ENCODE measurements at places on chromosomes 5 and 9.

- no peak for DNase-seq
These were observed 196.3 kb upstream of the CTNND2 start for GRCh38 chr5:12100542-12100941.

- no peak for DNase-seq
These were observed 286.5 kb downstream of the MLLT3 start for GRCh38 chr9:20335668-20336332.

- DNase-seq, result peak; percentile 65
These were observed 6.3 kb upstream of the MXD3 start for GRCh38 chr5:177317959-177318377.

- DNase-seq, result no peak
These were observed 207.8 kb upstream of the MAP3K1 start for GRCh38 chr5:56607551-56607950.

DNA sequence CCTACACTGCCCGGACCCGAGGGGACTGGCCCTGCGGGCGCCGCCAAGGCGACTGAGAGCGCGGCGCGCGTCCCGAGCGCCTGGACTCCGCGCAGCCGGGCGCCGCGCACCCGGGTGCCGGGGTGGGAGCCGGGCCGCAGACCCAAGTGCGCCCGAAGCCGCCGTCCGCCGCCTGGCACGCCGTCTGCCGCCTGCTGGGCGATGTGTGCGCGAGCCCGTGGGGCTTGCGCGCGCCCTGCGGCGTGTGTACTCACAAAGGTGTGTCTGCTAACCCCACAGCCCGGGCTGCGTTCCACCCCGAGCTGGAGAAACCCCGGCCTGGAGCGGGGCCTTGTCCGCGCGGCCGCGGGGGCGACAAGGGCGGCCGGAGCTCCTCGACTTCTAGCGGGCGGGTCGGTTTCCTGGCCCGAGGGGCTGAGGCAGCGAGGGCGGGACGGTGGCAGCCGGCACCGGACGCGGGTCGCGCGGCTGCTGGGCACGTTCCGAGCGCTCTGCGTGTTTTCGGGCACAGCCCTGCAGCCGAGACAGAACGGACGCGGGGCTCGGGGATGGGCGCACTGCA is 1.1 kb upstream of the ZSWIM6 start:
- DNase-seq, result peak; percentile 67

- DNase-seq, result no peak
These were observed 28.7 kb downstream of the ANKRD33B start for GRCh38 chr5:10592601-10593000.

GRCh38 chr5:38023371-38023770 is 183.5 kb upstream of the GDNF start:
- no peak for DNase-seq

- no peak for DNase-seq
These were observed 24.4 kb upstream of the TAL2 start for GRCh38 chr9:105637787-105638395.

- no peak for DNase-seq
These were observed 281.1 kb downstream of the FER start for GRCh38 chr5:109028608-109029299.

DNA sequence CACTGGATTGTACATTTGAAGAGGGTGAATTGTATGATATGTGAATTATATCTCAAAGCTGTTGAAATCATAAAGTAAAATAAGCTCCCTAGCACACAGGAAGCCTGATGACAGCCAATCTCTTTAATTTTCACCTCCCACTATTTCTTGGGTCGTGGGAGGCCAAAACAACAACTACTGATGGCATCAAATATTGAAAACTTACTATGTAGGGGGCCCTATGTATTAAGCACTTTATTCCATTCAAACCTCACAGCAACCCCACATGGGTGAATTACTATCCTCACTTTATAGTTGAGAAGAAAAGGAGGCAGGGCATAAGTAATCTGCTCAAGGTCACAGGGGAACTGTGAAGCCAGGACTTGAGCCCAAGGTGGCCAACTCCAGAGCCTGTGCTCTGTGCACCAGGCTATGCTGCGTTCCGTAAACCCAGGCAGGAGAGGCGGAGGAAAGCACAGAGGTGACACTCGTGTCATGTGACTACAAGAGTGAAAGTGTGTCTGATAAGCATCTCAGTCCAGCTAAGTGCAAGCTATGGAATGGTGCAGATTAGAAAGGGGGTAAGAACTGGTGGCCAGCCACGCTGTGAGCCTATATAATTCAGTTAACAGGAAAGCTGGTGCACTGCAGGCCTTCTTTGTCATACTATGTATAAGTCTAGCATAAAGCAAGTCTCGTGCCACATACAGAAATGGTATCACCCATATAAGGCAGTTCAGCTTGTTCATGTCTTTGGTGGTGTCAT is 221.0 kb downstream of the DCP2 start:
- DNase-seq, result no peak

GRCh38 chr5:77322406-77322805 is 111.9 kb downstream of the PDE8B start:
- no peak for DNase-seq

- DNase-seq, result no peak
These were observed 19.6 kb upstream of the MAPKAP1 start for GRCh38 chr9:125726456-125727132.

DNA sequence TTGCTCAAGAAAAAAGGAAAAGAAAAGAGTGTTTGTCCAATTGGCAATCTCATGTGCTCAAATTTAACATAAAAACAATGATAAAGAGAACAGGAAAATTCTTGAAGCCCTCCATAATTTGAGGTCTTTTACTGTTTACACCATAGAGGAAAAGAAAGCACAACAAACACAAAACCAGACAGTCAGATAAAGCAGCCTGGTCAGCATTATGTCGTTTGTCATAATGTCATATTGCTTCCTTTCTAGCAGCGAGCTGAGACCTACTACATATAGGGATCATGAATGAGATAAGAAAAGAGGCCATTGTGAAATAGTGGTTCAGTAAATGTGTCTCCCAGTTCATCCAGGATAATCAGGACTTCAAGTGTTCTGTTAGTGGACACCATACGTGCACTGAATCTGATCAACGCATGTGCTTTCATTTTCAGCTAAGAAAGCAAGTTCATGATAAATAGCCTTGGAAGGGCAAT is 64.7 kb upstream of the SELENOP start:
- no peak for DNase-seq

DNA sequence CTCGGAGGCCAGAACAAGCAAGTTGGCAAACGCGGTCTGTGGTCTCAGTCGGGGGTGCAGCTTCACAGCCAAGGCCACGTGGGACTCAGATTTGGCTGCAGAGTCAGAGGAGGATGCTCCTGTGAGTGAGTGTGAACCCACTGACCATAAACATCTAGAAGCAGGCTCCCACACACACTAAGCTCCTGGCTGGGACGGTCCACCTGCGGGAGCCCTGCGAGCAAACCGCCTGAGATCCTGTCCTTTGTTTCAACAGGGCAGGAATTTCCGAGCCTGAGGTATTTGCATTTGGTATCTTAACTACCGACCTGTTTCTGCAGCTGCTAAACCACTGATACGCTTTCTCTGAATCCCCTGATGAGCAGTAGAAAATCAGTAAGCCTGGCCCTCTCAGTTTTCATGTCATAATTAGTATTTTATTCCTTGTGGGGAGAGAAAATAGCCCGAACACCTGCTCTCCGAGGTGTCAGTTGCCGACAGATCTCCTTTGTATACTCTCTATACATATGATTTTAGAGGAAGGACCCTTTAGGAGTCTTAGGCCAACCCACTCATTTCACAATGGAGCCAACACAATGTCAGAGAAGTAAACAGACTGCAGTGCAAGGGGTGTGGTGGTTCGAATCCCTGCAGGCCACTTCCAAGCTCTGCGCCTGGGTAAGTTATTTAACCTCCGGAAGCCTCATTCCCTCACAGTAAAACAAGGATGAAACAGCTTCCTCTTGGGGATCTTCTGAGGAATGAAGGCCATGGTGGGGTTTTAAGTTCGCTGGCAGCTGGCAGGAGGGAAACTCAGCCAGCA is 40.9 kb upstream of the PWWP2A start:
- DNase-seq, result no peak

DNA sequence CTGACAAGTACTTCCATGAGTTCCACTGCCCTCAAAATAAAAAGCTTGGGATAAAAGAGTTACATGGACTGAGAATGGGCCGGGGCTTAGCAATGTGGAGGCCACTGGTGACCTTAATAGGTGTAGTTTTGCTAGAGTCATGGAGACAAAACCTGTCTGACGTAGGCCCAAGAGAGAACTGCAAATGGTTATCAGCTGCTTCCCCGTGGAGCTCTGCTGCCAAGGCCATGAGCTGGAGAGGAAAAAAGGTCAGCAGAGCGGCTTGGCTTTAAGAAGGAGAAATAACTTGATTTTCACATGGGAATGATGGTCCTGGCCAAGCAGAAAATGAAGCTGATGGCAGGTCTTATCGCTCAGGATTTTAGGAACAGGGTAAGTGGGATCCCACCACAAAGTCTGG is 3.7 kb upstream of the SURF6 start:
- no peak for DNase-seq

- DNase-seq, result no peak
These were observed 273.2 kb upstream of the MPDZ start for GRCh38 chr9:13552606-13553215.

DNA sequence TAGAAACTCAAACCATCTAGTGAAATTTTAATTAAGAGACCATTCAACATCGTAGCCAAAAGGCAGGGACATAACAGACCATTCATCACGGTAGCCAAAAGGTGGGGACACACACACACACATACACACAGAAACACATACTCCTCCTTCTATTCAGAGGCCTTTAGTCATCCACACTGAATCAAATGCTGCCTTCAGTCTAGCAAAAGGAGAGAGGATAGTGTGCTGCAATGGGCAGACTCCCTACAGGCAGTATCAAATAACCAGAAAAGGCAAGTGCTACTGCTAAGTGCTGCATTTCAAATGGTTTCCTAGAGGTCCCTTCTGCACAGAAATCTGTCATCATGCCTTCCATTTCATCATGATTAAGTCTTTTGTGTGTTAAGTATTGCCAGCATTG is 303.9 kb downstream of the TRIM32 start:
- DNase-seq, result no peak

GRCh38 chr5:51201024-51201423 is 182.2 kb upstream of the ISL1 start:
- DNase-seq, result no peak

GRCh38 chr5:113117543-113118115 is 141.0 kb downstream of the DCP2 start:
- no peak for DNase-seq

DNA sequence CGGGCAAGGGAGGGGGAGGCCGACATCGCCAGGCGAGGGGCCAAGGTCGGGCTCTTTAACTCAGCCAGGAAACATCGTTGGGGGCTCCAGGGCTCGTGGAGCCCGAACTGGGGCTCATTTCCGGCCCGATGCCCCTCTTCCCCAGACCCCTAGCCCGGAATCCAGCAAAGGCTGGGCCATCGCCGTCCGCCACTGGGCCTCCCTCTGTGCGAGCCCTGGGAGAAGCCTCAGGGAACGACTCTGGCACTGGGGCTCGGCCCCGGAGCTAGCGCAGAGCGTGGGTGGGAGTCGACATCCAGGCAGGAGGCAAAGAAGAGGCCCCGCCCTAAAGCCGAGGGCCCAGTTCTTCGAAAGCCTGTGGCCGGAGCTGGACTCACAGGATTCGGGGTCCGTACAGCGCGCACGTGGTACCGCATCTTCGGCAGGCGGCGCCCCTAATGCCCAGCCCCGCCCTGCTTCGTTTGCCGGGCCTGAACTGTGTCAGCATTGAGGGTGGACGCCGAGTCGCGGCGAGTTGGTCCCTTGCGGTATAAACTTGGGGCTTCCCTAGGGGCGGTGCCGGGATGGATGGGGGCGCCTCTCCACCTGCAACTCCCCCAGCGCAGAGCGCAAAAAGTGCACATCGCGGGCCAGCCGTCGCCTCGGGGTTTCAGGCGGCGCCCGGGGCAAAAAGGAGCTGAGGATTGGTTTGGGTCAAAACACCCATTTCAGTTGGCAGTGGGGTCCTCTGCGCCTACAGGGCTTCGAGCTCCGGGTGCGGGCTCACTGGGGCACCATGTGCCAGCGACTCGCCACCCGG is 3.6 kb upstream of the PAX5 start:
- DNase-seq, result no peak

DNA sequence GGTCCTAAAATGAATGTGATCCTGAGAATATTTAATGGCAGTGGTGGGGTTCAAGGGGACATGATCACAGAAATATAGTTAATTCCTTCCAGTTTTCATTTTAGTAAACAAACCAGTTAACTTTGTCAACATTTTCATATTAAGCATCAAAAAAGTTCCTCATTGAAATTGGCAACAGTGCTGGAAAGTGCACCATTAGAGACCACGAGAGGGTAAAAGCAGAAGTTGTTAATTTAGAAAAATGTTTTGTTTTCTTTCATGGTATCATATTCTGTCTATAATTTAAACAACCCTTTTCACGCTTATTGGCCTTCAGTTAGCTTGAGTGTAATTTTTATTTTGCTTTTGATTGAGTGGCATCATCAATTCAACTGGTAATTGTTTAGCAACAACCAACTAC is 11.9 kb downstream of the GIN1 start:
- no peak for DNase-seq

- DNase-seq, result no peak
These were observed 9.4 kb downstream of the ERAP2 start for GRCh38 chr5:96885518-96886338.

GRCh38 chr9:96195541-96195940 is 106.4 kb downstream of the HSD17B3 start:
- DNase-seq, result no peak

DNA sequence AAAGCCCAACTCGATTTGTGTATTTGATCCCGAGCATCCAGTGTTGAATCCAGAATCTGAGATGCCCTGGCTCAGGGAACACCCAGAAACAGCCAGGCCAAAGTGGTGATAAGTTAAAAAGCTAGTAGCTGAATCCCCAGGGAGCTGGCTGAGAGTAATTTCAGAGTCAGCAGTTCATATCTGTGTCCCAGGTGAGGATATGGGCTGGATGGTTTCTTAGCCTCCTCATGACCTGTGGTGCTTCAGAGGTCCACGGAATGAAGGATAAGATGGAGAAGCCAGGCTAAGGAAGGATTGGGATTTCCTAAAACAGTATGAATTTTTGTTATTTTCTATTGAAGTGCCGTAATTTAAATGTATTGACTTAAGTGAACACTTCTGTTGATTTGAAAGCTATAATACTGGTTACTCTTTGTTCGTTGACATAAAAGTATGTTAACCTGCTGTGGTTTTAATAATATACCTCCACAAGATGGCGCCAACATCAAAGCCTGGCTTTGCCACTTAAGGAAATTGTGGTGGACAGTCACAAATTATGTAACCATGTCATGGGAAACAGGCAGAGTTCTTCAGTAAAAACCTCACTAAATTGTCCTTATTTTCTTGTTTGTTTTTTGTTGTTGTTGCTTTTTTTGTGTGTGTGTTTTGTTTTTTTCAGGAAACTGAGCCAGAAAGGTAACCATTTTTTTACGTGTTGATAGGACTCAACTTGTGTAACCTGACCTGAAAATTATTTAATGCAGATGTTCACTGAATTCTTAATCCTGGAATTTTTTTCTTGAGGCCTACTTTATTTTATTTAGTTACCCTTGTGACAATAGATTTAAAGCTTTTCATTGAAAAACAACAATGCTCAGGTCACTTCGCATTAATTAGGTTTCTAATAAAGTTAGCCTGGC is 11.4 kb downstream of the MTAP start:
- DNase-seq, result peak; percentile 56

DNA sequence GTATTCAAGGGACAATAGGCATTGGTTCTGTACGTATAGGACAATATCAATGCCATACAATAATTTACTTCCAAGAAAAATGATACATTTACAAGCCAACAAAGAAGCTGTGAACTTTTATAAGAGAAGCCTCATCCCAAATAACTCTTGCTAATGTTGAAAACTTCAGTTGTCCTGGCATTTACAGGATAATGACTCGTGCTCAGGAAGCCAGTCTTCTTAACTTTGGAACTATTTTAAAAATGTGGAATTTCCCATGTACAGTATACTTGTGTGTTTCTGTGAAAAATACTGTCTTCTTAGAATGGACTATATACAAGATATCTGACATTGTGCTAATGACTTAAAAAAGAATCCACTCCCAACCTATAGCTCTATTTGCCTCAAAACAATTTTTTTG is 1479.3 kb upstream of the CDH9 start:
- DNase-seq, result no peak
